ENCODE measurements at places on chromosomes 6 and 20.

DNA sequence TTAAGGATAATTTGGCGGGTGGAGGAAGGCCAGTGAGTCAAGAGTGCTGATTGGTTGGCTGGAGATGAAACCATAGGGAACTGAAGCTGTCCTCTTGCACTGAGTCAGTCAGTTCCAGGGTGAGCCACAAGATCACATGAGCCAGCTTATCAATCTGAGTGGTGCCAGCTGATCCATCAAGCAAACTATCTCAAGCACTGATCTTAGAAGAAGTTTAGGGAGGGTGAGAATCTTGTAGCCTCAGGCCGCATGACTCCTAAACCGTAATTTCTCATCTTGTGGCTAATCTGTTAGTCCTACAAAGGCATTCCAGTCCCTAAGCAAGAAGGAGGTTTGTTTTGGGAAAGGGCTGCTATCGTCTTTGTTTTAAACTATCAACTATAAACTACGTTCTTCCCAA is 954.3 kb downstream of the KIF16B start:
- DNase-seq: no peak

DNA sequence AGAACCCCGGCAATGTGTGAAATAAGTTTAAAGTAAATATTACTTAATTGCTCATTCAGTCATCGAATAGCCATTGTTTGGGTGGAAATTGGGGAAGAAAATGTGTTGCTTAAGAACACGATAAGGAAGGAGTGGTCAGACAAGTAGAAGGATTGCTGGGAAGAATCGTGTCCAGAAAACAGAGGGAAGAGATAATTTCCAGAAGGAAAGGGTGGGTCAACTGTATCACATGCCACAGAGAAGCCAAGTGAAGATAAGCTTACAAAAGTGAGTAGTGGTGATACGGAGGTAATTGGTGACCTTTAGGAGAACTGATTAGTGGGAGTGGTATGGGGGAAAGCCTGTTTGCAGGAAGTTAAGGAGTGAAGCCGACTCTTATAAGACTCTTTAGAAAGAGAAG is 306.2 kb downstream of the SOX4 start:
- DNase-seq: no peak

- DNase-seq: peak; percentile 73
Measured at GRCh38 chr6:129936329-129937165, 75.4 kb upstream of the TMEM244 start.

DNA sequence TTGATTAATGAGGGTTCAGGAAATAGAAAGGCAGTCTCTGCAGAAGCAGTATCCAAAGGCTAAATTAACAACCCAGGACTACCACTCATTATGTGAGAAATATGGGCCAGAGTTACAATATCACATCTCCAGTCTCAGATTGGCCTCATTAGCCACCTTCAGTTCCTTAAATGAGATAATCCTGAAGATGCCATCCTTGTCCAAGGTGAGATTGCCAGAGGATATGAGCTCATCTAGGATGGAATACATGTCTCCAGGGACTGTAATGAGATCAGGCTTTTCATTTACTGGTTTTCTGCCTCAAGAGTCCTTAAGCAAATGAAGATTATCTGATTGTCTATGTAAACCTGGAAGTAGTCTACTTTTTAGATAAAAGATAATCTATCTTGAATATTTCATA is 196.3 kb downstream of the FUT9 start:
- no peak for DNase-seq

DNA sequence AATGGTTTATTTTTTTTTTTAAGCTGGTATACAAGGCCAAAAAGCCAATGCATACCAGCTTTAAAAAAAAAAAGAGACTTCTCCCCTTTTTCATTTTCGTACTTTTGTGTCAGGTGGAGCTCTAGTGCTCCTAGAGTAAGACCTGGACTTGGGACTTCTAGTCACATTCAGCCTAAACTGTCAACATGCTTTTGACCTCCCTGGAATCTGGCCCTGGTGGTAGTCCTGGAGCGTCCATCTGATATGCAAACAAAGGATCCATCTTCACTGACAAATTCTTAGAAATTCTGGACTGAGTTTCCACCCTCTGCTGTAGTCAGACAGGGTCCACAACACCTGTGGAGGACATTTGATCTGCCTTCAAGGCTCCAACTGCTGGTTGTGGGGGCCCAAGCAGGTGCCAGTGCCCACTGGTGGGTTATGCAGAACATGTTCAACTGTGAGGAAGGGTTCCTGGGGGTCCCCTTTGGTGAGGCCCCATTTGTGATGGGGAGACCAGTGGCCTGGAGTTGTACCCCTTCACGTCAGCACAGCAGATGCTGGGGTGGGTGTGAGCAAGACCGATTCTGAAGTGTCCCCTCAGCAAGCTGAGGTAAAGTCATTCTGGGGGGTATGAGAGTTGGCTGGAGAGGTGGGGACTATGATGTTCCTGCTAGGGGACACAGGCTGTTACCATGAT is 12.6 kb upstream of the PCMTD2 start:
- no peak for DNase-seq

- peak; percentile 14 for DNase-seq
Measured at GRCh38 chr6:164756142-164756541, 553.3 kb downstream of the C6orf118 start.

Data from fibroblast of skin of right biceps (primary cell).